ENCODE measurements at places on chromosomes 5 and 9.

DNA sequence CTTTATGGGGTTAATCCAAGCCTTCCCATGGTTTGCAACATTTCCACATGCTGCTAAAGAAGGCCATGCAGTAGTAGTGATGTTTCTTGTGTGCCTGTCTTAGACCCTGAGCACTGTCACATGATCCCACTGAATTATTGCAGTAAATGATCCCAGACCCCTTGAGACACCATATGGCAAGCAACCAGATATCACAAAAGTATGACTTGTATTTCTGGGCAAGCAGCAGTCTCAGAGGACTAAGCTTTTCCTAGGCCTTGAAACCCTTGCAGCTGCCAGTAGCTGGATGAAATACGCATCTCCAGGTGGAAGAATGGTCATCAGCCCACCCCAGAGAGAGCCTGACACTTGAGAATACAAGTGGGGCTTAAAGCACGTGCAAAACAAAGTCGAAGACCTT lies 41.8 kb downstream of the CDO1 start:
- DNase-seq, result peak; percentile 91

- DNase-seq, result no peak
Observed at GRCh38 chr9:95486318-95486717, 30.5 kb downstream of the PTCH1 start.

GRCh38 chr5:163619273-163619934 lies 114.0 kb downstream of the MAT2B start:
- peak; percentile 44 for DNase-seq

DNA sequence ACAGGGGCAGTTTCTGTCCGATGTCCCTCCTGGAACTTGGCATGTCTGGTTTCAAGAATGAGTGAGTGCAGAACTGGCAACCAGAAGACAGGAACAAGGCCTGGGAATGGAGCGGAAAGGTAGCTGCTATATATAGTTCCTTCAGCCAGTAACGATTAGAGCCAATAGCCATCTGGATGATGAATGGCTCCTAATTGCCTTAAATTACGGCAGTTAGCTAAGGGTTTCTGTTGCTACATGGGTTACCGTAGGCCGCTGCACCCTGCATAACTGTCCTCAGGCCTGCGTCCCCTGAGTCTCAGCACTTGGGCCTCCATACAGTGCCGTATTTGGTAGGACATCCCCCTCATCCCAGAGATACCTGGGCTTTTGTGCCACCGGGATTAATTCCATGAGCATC lies 29.4 kb downstream of the WWC1 start:
- no peak for DNase-seq

- no peak for DNase-seq
Observed at GRCh38 chr9:115267790-115268189, 149.8 kb upstream of the TNC start.

- DNase-seq, result no peak
Observed at GRCh38 chr5:100726116-100726515, 177.0 kb downstream of the ST8SIA4 start.

DNA sequence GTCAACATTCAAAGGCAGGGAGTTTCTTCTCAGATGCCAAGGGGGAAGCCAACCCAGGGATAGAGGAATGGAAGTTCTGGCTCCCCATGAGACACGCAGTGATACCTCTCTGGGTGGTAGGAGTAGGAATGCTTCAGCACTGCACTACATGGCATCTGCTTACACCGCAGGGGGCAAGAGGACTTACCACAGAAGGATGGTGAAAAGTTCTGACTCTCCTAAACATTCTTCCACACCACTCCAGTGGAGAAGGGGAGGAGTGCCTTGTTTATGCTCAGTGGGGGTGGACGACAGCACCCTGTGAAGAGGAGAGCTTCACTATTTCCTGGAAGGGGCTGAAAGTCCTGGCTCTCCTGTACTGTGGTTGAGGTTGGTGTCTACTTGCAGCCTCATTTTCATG lies 1011.3 kb upstream of the WWC1 start:
- no peak for DNase-seq

GRCh38 chr5:138898299-138898698 lies 23.2 kb upstream of the LRRTM2 start:
- no peak for DNase-seq

GRCh38 chr5:178432421-178433272 lies 157.5 kb downstream of the COL23A1 start:
- DNase-seq, result no peak

DNA sequence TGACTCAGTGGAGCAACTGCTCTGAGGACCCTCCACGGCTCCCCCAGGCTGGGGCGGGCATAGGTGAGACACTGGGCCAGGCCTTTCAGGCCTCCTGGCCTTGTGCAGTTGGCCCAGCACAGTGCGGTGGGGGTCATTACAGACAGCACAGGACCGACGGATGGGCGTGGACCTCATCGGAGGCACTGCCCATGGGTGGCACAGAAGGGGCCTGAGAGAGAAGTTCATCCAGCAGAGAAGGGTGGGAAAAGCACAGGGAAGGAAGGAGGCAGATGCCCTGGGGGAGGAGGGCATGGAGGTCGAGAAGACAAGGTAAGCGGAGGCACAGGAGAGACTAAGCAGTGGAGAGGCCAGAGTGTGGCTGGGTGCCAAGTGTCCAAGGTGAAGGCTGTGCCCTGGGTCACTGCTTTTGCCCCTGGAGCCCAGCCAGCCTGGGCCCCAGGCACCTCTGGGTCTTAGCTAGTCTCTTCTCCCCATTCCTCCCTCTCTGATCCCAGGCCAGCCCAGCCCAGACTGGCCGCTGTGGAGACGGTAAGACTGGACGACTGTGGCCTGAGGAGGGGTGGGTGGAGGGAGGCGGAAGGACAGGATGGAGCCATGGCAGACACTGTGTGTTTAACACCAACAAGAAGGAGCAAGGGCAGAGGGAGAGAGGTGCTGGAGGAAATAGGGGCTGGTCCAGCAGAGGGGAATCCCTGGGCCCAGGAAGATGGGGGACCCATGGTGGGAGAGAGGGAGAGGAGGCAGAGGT lies 5.7 kb downstream of the IL3 start:
- no peak for DNase-seq

GRCh38 chr9:134744385-134745295 lies 103.0 kb downstream of the COL5A1 start:
- no peak for DNase-seq

DNA sequence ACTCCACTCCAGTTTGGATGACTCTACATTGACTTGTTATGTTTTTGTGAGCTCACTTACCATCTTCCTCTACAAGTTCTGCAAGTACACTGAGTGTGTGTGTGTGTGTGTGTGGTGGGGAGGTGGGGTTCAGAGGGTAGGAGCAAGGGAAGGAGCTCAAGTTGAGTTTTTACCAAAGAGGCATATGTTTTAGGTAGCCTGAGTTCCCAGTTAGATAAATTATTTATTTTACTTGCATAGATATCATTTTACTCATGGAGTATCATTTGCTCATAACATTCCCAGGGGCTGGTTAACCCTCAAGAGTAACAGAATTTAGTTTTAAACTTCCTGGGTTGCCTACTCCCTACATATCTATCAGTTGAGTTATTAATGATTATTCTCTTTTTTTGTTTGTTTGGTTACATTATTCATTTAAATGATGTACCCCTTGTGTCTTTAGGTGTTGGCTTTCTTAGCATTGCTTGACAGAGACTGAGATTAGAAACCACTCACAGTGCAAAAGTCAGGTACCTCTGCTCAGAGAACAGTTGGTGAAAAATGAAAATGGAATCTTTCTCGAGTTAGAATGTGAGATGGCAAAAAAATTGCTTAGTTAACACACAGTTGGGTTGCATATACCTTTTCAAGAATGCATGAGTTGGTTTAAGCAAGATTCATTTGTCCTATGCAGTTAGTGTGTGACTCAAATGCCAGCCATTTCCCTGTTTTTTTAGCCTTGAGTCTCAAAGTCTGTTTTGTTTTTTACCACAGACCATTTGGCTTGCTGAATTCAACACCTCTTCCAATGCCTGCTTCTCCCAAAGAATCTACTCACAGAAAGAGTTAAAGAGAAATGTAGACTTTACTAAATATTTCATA lies 29.2 kb downstream of the TNFSF8 start:
- no peak for DNase-seq

- DNase-seq, result peak; percentile 87
Observed at GRCh38 chr5:124570285-124571035, 176.0 kb downstream of the ZNF608 start.

DNA sequence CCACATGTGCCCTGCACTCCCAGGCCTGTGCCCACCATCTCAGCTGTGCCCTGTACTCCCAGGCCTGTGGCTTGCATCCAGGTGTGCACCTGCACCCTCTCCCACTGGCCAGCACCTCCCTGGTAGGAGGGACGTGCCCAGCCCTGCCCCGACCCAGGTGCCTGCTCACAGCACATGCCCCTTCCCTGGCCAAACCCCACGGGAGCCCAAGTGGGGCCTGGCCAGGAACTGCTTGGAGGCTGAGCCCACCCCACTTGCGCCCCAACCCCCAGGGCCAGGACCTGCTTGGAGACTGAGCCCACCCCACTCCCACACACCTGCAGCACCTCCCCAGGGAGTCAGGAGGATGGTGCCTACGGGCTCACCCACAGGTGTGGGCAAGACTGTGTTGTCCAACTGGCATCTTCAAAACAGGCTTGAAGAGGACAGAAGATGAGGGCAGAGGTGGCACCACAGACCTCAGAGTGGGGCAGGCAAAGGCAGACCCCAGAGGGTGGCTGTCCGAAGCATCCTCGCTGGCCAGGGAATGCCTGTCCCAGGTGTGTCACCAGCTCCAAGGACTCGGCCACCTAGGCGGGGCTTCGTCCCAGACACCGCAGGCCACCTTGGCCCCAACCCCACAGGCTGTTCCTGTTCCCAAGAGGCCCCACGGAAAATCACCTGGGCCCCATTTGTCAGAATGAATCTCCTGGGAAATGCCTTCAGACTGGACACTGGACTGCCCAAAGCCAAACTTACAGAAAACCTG lies 10.8 kb downstream of the ZDHHC11B start:
- DNase-seq, result no peak

DNA sequence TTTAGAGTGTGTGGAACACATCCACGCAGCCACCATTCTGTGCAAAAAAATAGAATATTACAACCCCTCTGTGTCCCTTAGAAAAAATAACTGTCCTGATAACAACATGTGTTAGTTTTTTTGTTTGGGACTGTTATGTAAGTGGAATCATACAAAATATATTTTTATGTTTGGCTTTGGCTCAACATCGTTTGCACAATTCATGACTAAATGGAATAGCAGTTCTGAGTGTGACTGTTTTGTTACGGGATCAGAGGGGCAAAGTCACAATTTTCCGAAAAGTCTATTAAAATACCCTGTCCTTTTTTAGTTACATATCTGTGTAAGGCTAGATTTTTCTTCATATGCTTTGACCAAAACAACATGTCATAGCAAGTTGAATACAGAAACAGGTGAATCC lies 12.8 kb downstream of the MTREX start:
- no peak for DNase-seq

DNA sequence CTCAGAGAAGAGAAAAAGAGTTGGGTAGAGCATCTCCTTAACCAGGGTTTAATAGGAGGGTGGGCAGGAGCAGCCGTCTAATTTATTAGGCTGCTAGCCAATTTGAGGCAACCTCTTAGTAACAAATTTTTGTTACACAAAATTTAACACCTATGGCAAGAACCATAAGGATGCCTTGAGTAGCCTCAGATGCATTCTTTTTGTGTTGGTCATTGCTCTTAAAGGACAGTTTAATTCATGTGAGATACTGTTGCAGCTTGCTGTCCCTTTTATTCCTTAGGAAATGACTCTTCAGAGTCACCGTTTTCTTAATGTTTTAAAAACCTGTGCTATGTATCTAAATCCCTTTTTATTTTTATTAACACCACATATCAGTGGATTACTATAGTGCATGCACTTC lies 255.1 kb downstream of the MAST4 start:
- no peak for DNase-seq

GRCh38 chr5:163193886-163194285 lies 243.5 kb upstream of the CCNG1 start:
- no peak for DNase-seq

DNA sequence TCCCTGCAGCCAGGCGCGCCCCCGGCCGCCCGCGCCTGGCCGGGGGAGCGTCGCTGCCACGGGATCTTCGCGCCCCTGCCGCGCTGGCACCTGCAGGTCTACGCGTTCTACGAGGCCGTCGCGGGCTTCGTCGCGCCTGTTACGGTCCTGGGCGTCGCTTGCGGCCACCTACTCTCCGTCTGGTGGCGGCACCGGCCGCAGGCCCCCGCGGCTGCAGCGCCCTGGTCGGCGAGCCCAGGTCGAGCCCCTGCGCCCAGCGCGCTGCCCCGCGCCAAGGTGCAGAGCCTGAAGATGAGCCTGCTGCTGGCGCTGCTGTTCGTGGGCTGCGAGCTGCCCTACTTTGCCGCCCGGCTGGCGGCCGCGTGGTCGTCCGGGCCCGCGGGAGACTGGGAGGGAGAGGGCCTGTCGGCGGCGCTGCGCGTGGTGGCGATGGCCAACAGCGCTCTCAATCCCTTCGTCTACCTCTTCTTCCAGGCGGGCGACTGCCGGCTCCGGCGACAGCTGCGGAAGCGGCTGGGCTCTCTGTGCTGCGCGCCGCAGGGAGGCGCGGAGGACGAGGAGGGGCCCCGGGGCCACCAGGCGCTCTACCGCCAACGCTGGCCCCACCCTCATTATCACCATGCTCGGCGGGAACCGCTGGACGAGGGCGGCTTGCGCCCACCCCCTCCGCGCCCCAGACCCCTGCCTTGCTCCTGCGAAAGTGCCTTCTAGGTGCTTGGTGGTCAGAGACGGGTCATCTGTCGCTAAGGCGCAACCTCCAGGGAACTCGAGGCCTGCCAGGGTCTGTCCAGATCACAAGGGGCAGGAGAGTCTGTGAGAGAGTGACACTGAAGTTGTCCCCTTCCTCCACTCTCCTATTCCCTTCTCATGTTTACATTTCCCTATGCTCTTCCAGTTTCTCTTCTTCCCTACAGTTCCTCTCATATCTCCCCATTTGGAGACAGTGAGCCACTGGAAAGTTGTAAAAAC lies 1.3 kb downstream of the GPR150 start:
- peak; percentile 3 for DNase-seq

GRCh38 chr5:82278711-82279370 lies 687 bp upstream of the RPS23 start:
- DNase-seq, result no peak

GRCh38 chr5:556909-557441 lies 32.7 kb upstream of the SLC9A3 start:
- DNase-seq, result no peak

GRCh38 chr9:134538856-134539566 lies 102.6 kb upstream of the COL5A1 start:
- DNase-seq, result no peak

DNA sequence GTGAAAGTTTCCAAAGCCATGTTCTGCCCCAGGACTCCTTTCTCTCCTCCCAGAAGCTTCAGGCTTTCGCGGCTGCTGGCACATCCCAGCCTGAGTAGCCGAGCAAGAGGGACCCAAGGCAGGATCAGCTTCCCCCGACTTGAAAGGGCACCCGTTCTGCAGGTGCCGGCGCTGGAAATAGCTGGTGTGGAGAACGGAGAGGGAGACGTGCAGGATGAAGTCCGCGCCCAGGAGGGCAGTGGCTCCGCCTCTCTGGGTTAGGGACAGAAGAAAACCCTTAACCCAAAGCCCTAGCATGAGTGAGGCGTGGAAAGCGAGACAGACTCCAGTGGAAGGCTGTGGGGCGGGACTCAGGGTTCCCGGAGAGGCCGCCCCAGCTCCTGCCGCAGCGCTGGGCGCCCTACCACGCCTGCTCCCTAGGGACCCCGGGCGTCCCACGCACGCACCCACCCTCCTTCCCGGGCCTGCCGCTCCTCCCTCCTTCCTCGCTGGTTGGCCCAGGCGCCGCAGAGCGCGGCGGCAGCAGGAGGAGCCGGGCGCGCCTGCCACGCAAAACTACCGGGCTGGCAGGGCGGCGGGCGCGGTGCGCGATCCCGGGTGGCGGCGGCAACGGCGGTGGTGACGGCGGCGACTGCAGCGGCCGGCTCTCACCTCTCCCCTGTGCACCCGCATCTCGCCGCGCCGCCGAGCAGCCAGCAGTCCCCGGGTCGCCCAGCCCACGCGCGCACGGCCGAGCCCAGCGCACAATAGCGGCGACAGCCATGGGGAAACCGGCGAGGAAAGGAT lies at the start of gene SLC1A1:
Gene SLC1A1, plus strand, starts transcription at position 550 of the 786 bp plus-strand sequence. Its CDS starts 212 bp downstream, at position 762.
- peak; percentile 85 for DNase-seq
